ENCODE measurements at places on chromosomes 4 and X. TPM values are rescaled to one million over a fixed set of nuclear protein-coding genes. Genes with fewer than 3 reads are reported as not detected.
A peak's percentile ranks its signal among the peaks of the same experiment; 100 is the strongest.

Gene PSAPL1
- total RNA-seq: not detected

Gene HSFX4
- not detected for total RNA-seq

Gene TMEM47
- total RNA-seq: 44.2 TPM

Gene CENPVL1
- not detected for total RNA-seq

Gene NR0B1
- total RNA-seq: not detected

Gene CSAG2
- total RNA-seq: not detected

Gene ENPEP
- total RNA-seq: 1.3 TPM

Gene COL4A6
- total RNA-seq: 10.5 TPM

Gene DCAF8L2
- total RNA-seq: not detected

Gene NLGN3
- total RNA-seq: 0.52 TPM

Gene SSX4
- total RNA-seq: not detected

Gene BMPR1B
- 4.1 TPM for total RNA-seq

Gene CNKSR2
- 3.0 TPM for total RNA-seq

DNA sequence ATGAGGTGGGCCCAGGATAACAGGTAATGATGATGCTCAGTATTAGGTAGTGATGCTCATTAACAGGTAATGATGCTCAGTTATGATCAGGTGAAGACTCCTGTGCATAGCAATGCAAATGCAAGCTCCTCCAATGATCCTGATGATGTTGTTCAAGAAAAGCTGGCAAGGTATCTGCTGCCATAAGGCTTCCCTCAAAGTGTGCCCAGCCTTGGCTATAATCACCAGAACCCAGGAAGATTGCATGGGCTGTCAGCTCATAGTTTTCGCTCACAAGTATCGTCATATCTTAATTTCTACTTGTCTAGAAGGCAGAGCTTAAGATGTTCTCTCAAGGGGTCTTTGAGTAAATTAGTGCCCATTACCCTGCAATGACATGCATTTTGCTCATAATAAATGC, 366.2 kb upstream of the CLNK start:
- no peak for DNase-seq

- DNase-seq: no peak
Measured at GRCh38 chr4:83569987-83570386, 34.1 kb downstream of the GPAT3 start.

- no peak for DNase-seq
Measured at GRCh38 chr4:55397126-55397436, 1.3 kb downstream of the TMEM165 start.

- no peak for DNase-seq
Measured at GRCh38 chr4:108449129-108449528, 171.2 kb upstream of the RPL34 start.

- DNase-seq: peak; percentile 35
Measured at GRCh38 chrX:18833071-18833731, 125.8 kb downstream of the PPEF1 start.

GRCh38 chrX:19728915-19729314, 158.5 kb downstream of the SH3KBP1 start:
- DNase-seq: no peak

- DNase-seq: no peak
Measured at GRCh38 chrX:45322820-45323219, 122.1 kb upstream of the DIPK2B start.

DNA sequence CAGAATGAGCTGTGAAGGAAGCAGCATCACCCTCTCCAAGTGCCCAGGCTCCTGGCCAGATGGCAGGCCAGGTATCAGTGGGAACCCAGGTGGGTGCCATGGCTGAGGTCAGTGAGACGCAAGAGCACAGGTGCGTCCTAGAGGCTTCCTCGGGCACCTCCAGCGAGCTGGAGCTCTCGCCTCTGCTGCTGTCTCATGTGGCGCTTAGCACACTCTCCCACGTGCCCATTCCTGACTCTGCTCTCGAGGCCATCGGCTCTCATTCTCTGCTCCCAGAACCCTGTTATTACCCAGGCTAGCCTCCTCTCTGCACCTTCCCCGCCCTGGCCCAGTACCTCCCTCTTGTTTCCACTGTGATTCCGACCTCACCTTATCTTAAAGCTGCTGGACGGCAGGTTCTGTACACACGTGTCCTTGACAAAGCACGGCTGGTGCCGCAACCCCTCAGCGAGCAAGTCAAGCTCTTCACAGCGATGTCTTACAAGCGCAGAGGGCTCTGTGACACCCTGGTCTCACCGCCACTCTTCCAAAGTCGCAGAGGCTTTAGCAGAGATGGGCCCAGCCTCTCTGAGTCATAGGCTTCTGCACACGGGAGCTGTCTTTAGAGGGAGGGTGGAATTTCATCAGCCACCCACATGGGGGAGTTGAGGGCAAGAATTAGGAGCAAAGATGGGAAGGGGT, 15.4 kb upstream of the MSANTD1 start:
- DNase-seq: no peak

DNA sequence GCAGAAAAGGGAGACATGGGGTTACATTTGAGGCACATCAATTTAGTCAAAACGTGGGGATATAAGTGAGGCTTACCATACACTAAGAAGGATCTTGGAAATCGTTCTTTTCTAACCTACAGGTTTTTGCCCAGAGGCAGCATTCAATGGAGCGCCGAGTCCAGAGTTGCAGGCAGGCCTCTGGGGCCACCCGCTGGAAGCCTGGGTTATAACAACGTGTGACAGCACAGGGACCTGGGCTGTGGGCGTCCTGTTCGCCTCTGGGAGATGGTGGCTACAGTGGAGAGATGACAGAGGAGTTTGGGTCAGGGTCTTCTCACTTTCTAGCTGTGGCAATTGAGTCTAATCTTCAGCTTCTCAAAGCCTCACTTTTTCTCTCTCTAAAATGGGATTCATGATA, 53.9 kb downstream of the ENPP6 start:
- DNase-seq: peak; percentile 50

- DNase-seq: no peak
Measured at GRCh38 chrX:40749681-40750494, 14.5 kb upstream of the MED14 start.

DNA sequence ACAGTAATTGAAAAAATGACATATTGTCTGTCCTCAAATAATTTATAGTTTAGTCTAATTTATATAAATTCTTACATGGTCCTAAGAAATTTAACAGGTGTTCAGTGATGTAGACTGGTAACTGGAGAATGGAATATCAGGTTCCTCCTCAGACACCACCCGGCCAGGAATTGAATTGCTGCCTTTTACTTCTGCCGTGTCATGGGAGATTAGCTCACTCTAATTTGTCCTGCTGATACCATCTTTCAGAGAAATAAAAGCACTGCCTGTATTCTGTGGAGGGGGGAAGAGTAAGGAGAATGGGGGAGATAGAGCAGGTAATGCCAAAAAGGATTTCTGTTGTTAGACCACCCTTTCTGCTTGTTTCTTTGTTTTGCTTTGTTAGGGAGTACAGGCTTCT, 125.2 kb upstream of the KLHL4 start:
- no peak for DNase-seq

DNA sequence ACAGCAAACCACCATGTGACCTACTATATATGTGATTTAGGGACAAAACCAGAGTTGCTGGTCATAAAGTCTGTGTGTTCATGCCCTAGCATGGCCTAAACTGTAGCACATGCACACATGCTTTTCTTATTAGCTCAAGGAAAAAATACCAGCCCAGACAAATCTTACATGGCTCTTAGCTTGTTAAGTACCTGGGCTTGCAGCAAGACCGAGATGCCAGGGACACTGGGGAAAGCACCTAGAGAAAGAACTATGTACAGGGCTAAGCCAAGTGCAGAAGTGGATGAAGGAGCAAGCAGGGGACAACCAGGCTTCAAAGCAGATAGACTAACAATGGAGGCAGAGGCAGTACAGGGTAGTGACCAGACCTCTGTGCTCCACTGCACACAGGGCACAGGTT, 3.4 kb upstream of the GABRE start:
- no peak for DNase-seq

- DNase-seq: no peak
Measured at GRCh38 chr4:163587867-163588266, 93.4 kb downstream of the TMA16 start.

- DNase-seq: no peak
Measured at GRCh38 chr4:69743476-69744156, 16.8 kb downstream of the SULT1B1 start.

DNA sequence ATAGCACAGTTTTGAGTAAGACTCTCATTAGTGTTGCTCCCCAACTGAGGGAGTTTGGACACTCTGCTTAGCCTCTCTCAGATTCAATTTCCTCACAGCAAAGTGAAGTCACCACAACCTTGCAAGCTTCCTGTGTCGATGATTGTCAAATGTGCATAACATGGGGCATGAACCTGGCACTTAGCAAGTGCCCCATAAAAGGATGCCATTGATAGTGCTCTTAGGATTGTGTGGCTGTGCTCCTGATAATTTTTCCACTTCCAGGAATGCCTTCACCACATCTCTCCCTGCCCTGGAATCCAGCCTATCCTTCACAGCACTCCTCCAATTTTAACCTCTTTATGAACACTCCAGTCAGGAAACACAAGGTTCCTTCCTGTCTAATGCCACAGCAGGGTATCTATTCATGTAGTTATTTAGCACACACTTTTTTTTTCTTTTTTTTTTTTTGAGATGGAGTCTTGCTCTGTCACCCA, 309.4 kb downstream of the PPP3CA start:
- no peak for DNase-seq

All from heart left ventricle (tissue), 16 donors.